Stimulated activated CD4-positive, alpha-beta T cell treated with anti-CD3 and anti-CD28 coated beads, Interleukin-15, amount 100 ng/mL, for 48 hours (primary cell): ENCODE measurements at places on chromosomes 6 and 20.

DNA sequence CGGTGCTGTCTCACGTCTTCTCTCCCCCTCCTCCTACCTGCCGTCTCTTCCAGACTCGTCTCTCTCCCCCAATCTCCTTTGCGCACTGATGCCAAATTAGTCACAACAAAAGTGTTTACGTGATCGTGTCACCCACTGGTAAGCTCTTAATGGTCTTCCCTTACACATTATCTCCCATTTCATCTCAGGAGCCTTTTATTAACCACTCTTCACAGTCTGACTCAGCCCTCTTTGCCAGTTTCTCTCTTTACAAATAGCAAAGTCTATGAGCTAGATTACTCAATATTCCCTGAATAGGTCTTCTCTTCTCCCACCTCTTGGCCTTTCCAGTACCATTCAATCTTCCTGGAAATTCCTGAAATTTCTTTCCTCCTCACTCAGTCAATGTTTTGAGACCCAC, 247.0 kb downstream of the ESR1 start:
- DNase-seq, result no peak

DNA sequence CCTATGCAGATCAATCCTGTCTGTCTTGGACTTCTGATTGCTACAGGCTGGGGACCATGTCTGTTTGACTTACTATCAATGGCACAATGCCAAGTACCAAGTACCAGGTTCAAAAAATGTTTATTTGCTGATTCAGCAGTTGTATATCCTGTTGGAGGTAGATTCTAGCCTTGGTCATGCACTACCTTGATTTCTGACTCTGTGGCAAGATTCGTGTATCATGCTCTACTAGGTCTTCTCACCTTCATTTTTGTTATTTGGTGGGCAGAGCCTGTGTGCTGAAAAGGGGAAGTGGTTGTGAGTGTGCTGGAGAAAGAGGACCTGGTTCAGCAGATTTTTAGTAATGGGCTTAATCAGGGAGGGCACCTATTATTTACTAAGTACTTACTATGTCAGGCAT, 192.4 kb upstream of the MYLIP start:
- no peak for DNase-seq

GRCh38 chr6:163331245-163331644, 83.3 kb upstream of the QKI start:
- DNase-seq, result no peak

DNA sequence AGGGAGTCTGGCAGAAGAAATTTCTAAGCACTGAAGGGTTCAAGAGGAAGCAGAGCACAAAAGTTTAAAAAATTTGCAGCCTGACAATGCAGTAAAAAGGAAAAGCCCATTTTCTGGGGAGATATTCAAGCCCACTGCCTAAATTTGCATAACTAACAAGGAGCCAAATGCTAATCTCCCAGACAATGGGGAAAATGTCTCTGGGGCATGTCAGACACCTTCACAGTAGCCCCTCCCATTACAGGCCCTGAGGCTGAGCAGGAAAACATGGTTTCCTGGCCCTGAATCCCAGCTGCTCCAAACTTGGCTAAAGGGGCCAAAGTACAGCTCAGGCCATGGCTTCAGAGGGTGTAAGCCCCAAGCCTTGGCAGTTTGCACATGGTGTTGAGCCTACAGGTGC, 908.5 kb upstream of the MANEA start:
- DNase-seq, result no peak

DNA sequence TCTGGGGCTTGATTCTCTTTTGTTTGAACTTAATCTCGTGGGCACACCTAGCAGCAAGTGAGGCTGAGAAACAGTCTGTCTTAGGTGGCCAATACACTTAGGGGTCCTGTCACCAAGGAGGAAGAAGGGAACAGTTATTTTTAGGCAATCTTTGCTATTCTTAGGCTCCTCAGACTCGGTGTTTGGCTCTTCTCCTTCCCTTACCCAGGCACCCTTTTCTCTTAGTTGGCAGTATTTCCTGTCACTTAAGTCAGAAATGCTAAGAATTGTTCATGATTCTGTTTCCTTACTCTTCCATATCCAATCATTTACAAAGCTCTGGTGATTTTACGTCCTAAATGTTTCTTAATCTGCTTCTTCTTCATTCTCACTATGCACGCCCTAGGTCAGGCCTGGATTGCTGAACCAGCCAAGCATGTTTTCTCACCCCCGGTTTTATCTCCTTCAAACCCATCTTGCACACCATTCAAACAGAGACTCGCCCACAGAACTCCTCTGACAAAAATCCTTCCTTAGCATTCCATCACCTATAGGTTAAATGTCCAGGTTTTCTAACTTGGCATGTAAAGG, 45.2 kb upstream of the TMEM217 start:
- DNase-seq, result no peak

DNA sequence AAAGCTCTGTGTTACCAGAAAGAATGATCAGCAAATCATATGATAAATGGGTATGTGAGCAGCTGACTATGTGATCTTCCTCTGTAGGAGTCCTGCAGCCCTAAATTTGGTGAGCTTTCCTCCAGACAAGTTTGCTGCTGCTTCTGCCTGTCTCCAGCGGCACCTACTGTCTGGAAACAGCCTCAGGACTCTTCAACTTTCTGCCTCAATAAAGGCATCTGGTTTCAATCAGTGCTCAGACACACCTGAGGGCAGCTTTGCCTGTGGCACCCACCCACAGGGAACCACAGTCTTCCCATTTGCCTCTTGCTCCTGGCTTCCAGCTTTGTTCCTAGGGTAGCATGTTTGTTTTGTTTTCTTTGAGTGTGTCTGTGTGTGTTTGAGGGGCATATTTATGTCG, 727.9 kb upstream of the MAN1A1 start:
- no peak for DNase-seq

GRCh38 chr6:20846602-20847028, 312.4 kb downstream of the CDKAL1 start:
- no peak for DNase-seq

GRCh38 chr20:14344746-14345145, 7.3 kb upstream of the FLRT3 start:
- no peak for DNase-seq

- DNase-seq, result no peak
Measured at GRCh38 chr20:63456429-63457284, 15.8 kb downstream of the KCNQ2 start.

- peak; percentile 25 for DNase-seq
Measured at GRCh38 chr20:35093267-35093884, 769 bp upstream of the TRPC4AP start.

DNA sequence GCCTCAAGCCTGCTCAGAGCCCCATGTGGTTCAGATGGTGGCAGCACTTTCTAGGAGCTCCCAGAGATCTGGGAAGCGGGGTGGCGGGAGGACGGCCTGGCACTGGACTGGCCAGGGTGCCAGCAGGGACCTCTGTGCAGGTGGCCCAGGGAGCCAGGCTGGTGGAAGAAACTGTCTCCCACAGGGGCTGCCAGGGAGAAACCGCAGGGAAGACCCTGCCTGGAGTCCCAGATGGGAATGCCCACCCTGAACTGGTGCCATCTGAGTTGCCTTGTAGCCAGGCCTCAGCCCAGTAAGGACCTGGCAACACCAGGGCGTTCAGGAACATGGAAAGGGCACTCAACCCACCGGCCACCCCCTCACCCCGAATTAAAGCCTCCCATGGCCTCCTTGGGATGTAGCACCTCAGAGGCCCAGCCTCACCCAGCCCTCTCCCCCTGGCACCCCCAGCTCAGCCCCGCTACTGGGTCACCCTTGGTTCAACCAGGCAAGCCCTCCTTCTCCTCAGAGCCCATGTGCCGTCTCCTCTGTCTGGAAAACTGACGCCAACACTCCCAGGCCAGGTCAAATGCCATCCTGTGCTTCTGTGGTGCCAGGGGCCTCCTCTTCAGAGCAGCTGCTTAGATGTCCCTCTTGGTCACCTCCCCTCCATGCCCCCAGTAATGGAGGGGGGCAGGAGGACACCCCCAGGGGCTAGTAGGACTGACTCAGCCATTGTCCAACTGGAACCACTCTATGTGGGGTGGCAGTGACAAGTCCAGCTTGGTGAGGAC, 5.9 kb upstream of the C20orf144 start:
- DNase-seq, result no peak

GRCh38 chr6:3669916-3670315, 81.6 kb downstream of the PXDC1 start:
- no peak for DNase-seq

DNA sequence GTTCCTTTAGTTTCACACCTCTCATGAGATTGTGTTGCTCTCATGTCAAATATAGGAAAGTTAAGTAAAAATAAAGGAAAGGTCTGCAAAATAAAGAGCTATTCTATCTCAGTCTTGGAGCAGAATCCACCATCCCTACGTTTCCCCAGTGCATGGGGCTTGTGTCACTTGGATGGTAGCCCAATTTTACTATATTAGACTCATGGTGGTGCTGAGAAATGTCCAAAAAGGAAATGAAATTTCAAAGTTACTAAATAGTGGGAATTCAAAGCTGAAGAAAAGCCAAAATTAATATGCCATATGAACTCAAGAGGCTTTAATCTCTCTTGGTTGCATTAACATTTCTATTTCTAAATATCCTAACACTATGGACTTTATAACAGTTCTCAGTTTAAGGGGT, 1283.3 kb upstream of the GJE1 start:
- DNase-seq, result no peak
